CD4-positive, alpha-beta T cell treated with Interferon alpha-2 for 1 hour (primary cell): ENCODE measurements at places on chromosomes 3 and 15.

GRCh38 chr3:14471690-14472089, 68.5 kb downstream of the GRIP2 start:
- no peak for DNase-seq

DNA sequence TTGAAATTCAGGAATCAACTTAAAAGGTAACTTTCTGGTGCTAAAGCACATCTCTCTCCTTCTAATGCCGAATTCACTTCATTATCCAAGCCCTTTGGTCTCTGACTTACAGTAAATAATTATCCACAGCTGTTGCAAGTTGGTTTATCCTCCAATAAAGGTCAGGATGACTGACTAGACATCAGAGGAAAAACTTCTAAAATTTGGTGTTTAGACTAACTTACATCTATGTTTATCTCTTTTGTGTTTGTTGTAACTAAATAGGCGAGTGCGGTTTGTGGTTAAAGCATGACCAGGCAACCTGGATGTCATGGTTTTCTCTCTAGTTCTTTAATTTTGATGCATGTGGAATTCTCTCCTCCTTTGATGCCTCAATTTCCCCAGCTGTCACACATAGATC, 237.4 kb upstream of the LRTM1 start:
- no peak for DNase-seq

- no peak for DNase-seq
Measured at GRCh38 chr3:124132813-124133212, 140.9 kb upstream of the ROPN1 start.

DNA sequence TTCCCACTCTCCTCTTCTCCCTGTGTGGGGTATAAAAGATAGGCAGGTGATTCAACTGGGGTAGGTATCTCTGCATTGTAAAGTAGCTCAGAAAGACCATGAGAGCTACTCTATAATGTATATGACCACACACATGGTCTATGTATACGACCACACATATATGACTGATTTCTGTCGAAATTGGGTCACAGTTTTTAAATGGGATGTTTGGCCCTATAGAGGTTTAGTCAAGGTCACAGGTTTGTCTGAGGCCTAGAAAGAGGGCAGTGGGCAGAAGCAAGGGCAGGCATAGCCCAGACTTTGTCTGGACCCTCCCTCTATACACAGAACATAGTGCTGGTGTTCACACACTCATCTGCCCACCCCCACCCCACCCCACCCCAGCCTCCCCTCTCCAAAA, 4.4 kb downstream of the LAMP3 start:
- DNase-seq, result no peak

DNA sequence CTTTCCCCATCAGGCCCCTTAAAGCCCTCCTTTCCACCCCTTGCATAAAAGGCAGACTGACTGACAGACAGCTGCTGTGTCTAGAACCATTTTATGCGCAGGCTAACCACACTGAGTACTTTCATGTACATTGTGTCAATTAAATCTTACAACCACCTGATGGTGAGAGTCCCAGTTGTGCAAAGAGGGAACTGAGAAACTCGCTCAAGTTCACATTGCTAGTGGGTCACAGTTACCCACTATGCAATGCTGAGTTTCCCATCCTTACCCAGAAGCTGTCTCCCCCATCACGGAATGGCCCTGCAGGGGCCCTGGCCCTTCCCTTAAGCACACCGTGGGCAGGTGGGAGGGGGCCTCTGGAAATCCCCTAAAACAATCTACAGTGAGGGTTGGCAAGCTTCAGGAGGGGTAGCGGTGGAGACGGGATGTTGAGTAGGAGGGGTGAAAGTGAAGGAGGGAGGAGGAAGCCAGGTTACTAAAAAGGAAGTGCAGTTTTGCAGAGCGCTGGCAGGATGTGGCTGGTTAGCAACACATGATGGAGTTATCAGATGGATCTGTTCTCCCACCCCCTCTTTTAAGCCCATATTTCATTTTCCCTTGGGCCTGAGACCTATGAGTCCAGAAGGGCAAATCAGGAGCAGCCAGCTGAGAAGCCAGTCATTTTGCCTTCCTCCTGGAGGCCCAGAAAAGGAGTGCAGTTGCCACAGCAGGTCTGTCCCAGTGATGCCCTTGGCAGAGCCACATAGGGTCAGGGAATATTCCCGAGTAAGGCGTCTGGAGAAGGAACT, 30.0 kb downstream of the STARD5 start:
- peak; percentile 79 for DNase-seq

- DNase-seq, result no peak
Measured at GRCh38 chr3:65201926-65202325, 514.1 kb upstream of the ADAMTS9 start.

DNA sequence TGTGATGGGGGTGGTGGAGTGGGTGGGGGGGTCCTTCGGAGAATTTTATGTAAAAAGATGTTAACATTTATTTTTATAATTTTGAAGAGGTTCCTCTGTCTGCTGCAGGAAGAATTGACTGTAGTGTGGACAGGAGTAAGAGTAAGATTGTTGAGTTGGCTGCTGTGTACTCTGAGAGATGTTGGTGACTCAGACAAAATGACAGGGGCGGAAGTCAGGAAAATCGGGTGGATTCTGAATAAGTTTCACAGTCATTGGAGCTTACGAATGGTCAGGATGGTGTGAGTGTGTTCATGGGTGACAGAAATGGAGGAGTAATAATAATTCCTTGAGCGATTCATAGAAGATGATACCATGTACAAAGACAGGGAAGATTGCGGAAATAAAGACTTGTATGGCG, 420.0 kb downstream of the ROBO2 start:
- no peak for DNase-seq

- DNase-seq, result no peak
Measured at GRCh38 chr3:172192830-172193415, 153.5 kb downstream of the FNDC3B start.

DNA sequence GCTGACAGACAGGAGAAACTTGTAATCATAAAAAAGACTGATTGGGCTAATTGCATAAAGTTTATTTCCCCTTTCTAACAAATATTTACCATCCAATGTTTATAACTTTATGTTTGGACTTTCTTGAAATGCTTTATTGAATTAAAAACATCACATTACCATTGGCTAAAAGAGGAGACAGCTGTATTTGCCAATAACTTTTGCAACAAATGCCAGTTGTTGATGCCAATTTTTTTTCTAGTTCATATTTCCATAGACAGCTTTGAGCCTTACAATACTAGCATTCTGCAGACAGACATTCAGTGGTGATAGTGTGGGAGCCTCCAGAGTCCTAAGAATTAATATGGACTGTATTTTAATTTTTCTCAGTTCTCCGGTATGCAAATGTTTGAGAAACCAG, 198.4 kb downstream of the ADAMTS17 start:
- DNase-seq, result no peak

DNA sequence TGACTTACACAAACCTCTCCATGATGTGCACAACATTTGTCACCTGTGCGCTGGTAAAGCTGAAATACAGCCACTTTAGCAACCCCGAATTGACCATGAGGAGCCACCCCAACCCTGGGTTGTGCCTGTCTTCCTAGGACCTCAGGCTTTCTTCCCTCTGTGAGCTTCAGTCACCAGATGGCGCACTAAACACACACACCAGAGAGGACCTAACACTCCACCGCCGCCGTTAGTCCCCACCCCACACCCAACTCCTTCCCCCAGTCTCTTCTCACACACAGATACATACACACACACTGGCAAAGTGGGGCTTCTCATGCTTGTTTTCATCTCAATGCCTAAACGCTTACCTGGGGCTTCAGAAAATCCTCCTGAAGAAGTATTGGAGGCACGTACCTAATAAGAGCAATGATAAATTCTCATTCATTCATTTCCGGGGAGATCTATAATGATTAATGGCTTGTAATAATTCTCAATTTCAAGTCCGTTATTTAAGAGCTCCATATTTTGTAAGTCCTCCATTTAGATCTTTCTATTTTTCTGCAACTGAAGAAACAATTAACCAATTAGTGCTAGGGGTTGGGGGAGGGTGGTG, 2.1 kb upstream of the CCDC80 start:
- DNase-seq, result peak; percentile 85

DNA sequence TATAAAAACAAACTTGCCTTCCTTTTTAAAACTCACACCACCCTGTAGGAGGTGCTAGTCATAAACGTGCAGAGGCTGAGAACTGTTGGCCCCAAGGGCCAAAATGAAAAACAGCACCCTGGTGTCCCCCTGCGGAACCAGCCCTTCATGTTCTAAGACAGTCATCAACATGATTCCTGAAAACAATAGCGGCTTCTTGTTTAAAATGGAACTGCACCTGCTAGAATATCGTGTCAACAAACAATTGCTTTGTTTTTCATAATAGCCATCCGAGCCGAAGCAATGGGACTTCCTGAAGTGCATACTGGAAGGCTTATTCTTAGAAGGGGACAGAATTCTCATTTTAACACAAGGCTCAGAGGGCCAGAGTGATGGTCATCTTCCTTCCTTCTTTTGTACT, 43.7 kb downstream of the MECOM start:
- DNase-seq, result no peak

DNA sequence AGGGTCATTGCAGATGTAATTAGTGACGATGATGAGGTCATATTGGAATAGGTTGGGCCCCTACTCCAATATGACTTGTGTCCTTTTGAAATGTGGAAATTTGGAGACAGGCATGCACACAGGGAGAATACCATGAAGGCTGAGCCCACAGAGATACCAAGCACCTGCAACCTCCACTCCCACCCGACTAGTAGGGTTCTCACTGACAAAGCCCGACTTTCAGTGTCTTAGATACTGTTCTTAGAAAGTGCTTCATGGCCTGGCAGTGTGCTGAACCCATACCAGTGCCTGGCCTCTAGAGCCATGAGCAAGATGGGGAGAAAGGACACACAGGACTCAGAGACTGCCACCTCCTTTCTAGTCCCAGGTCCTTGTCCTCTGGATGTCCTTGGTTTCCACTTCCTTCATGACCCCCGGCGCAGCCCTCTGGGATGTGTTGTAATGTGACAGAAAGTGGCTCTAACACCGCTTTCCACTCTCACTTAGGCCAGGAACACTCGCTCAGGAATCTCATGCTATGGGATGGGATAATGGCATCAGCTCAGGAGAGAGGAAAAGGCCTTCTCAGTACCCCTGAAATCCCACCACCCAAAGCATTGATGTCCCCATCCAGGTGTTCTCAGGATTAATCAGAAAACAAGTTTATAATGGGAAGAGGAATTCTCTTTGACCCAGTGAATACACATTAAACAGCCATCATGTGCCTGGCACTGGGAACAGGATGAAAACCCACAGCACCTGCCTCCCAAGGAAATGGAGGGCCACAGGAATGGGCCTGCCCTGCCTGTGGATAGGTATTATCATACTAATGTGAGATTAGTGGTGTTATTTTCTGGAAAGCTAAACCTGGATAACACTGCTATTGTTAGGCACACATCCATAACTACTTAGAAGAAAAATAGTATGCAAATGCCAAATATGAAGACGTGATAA, 59.9 kb downstream of the RPL39L start:
- no peak for DNase-seq

GRCh38 chr3:174533286-174533685, 325.8 kb upstream of the NAALADL2 start:
- no peak for DNase-seq

DNA sequence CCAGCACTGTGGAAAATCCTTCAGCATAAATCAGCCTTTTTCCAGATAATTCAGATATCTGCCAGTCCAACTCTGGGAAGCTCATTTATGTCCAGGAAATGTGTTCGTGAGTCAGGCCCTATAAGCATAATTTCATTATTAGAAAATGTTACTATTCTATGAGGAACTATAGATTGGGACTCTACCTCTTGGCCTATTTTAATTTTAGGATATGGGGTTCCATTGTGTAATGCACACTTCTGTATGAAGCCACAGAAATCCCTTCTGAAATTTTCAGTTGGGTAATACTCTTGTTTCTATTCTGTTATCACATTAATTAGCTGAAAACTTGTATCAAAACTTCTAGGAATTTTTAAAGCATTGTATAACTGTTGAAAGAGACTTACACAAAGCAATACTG, 43.9 kb upstream of the IL12A start:
- DNase-seq, result no peak
